ENCODE measurements at places on chromosomes 16 and 17.

- no peak for DNase-seq
Observed at GRCh38 chr16:55500530-55501011, 8.3 kb upstream of the LPCAT2 start.

DNA sequence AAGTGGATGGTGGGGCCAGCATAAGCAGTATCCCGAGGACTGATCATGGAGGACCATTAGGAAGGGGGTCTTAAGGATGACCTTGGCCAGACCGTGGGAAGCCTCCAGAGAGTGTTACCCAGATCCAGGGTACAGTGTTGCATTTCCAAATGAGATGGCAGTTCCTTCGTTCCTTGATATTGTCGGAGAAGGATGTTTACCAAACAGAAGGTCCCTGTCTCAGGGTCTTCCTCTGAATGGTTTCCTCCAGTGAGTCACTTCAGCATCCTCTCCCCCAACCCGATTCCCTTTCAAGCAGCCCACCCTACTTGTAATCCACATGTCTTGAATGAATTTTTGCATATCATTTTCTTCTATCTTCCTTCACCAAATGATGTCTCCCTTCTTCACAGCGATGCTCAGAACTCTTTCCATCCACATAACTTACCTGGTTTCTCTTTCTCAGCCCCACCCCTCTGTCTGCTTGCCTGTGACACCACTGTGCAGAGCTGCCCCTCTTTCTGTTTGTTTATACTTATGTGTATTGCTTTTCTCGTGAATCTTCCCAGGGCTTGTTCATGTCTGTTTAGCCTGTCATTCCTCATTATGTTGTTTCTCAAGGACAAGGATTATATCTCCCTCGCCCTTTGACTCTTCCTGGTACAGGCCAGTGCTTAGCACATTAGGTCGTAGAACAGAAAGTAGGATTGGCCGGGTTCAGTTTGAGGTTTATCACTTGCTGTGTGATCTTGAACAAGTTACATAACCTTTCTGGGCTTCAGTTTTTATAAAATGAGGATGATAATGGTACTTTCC lies 5.7 kb downstream of the GOSR2 start:
- DNase-seq = no peak

GRCh38 chr16:1309888-1310831 lies 724 bp downstream of the UBE2I start:
- DNase-seq = peak; percentile 76

DNA sequence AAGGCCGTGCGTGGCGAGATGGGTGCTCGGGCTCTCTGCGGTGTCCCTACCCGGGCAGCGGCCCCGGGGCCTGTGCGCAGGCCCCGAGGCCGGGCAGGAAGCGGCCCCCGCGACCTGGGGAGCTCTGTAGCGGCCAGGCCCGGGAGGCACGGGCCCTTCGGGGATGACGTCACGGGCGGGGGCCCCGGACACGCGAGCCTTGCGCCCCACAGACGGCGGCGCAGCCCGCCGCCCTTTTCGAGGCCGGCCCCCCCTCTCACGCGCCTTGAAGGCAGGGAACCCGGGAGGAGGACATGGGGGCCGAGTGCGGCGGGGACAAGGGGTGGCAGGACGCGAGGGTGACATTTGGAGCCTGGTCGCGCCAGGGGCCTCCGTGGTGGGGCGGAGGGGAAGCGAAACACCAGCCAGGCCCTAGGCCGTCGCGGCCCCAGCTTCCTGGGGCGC lies 1.1 kb downstream of the RAI1 start:
- peak; percentile 74 for DNase-seq

- no peak for DNase-seq
Observed at GRCh38 chr16:4381935-4382794, 10.5 kb downstream of the VASN start.

GRCh38 chr17:64216338-64217248 lies 46.5 kb downstream of the TEX2 start:
- no peak for DNase-seq

DNA sequence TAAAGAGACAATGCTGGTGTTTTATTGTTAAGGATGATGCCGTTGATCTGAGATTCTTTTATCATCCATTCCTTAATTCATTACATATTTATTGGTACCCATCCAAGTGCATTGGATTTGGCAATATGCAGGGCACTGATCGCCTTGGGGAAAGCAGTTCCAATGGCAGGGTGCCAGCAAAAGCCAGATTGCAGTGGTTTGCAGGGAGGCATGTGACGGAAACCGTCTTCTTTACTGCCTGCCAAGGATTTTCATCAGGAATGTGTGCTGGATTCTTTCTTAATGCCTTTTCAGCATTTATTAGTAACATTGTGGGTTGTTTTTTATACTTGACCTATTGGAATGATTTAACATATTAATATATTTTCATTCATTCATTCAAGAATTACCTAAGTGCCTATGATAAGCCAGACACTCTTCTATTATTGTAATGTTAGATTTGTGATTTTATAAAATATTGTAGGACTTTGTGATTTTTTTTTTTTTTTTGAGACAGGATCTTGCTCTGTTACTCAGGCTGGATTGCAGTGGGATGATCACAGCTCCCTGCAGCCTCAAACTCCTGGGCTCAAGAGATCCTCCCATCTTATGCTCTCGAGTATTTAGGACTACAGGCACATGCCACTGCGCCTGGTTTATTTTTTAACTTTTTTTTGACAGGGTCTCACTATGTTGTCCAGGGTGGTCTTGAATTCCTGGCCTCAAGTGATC lies 93.4 kb upstream of the TNRC6A start:
- DNase-seq = no peak

- DNase-seq = peak; percentile 70
Observed at GRCh38 chr16:67399218-67399733, 6.0 kb upstream of the TPPP3 start.

GRCh38 chr17:50212121-50212843 lies 10.9 kb upstream of the COL1A1 start:
- DNase-seq = no peak

- no peak for DNase-seq
Observed at GRCh38 chr16:56347670-56348069, 77.7 kb downstream of the AMFR start.

DNA sequence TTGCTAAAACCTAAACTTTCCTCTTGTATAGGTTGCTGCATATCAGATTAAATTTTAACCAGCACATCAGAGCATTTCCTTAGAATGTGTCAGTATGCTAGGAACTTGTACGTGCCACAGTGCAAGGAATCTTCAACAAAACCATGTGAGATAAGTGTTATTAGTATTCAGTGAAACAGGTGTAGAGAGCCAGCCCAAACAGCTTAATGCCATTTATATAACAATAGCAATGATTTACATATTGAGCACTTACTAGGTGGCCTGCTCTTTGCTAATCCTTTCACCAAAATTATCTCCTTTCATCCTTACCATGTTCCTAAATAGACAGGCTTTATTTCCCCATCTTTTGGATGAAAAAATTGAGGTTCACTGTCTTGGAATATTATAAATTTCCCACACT lies 485.7 kb downstream of the HS3ST4 start:
- DNase-seq = no peak

GRCh38 chr16:26688105-26688504 lies 378.6 kb upstream of the C16orf82 start:
- DNase-seq = no peak
